ENCODE measurements at places on chromosomes 1 and 21.

DNA sequence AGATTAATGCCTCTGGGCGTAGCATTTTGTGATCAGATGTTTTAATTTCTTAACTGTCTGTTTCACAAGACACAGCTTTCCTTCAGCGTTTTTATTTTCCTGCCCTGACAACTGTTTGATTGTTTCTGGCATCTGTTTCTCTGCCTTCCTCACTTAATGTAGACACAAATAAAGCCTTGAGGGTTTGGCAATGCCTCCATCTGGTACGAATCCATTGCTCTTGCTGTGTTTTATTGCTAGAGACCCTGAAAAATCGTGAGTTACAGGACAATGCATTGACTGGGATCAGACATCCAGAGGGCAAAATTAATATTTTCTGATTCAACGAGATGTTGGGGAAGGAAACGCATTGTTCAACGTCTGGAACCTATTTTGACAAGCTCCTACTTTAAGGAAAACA lies 363.5 kb downstream of the MRPL39 start:
- no peak for DNase-seq

DNA sequence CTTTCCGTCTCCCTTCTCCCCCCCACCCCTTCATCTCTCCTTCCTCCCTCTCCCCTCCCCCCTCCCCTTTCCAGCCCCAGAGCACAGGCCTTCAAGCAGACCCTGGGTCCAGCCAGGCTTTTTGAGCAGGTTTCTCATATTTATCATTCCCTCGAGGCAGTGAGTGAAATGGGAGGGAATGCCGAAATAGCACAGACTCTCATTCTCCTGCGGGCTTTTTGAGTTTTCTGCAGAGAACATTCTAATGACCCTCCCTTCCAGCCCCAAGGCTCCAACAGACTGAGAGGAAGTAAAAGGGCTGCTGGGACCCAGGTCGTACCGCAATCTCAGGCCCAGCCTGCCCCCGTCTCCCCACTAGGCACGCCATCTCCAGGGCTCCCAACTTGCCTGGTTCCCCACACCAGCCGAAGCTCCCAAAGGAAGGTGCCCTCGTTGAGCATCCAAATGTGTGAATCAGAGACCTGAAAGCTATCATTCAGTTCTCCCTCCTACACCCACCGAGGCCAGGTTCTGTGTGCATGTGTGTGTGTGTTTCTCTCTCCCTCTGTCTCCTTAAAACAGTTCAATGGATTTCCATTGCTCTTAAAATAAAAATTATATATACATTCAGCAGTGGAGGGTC lies 22.3 kb downstream of the ACTA1 start:
- DNase-seq = no peak

DNA sequence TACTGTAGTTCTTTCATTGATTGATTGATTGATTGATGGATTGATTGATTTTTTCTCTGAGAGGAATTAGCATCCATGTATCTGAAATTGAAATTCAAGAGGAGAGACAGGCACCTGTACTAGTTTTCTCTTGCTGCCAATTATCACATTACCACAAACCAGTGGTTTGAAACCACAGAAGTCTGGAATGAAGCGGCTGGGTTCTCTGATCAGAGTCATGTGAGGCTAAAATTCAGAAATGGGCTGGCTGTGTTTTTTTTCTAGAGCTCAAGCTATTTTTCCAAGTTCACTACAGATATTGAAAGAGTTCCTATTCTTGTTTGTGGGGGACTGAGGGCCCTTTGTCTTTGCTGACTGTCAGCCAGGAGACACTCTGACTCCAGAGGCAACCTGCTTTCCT lies 10.0 kb downstream of the NBPF3 start:
- no peak for DNase-seq

GRCh38 chr21:45459171-45460010 lies 54.4 kb downstream of the COL18A1 start:
- DNase-seq = no peak

DNA sequence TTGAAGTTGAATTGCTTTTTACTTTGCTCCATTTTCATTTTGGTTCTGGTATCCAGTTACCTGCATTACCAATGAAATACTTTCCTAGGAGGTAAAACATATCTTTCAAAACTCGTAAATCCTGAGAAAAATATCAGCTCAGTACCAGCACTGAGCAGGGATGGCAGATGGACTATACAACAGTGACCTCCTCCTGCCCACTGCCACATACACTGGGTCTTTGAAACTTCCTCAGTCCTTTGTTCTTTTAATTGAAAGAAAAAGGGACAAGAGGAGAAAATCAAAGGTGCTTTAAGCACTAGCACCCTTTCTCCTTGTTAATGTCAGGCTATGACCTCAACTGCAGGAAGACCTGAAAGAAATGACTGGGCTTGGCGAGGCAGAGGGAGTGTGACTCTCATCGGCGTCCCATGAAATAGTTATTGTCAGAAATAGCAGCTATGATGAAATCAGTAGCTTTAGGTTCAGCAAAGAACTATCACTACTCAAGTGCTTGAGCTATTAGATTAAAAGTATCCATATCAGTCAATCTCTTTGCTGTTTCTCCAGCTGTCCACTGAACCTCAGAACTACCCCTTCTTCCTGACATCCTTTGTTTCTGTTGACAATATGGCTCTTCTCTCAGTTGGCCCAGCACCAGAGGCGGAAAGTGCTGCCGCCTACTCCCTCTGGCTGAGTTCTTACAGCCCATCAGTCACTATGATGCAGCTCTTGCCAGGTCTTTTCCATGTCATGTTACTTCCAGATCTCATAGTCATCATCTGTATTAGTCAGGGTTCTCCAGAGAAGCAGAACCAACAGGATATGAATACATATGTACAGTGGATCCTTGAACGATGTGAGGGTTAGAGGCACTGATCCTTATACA lies 207.0 kb upstream of the MAP1LC3C start:
- no peak for DNase-seq

DNA sequence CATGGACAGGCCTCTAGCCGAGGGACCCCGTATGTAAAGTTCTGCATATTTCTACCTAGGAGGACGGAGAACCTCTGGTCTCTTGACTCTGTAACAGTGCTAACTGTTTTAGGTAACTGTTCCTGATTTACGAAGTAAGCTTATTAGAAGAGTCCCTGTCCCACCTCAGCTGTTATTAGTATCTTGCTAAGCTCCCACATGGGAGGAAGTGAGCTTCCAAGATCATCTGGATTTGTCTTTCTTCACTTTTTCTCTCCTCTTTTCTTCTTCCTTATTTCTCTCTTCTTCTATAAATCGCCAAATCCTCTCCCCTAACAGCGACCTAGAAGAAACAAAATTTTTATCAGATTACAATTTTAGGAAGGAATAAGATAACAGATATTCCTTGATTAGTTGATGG lies 4.4 kb downstream of the CD53 start:
- no peak for DNase-seq

- DNase-seq = no peak
Measured at GRCh38 chr1:47780469-47780995, 216.7 kb downstream of the TRABD2B start.

DNA sequence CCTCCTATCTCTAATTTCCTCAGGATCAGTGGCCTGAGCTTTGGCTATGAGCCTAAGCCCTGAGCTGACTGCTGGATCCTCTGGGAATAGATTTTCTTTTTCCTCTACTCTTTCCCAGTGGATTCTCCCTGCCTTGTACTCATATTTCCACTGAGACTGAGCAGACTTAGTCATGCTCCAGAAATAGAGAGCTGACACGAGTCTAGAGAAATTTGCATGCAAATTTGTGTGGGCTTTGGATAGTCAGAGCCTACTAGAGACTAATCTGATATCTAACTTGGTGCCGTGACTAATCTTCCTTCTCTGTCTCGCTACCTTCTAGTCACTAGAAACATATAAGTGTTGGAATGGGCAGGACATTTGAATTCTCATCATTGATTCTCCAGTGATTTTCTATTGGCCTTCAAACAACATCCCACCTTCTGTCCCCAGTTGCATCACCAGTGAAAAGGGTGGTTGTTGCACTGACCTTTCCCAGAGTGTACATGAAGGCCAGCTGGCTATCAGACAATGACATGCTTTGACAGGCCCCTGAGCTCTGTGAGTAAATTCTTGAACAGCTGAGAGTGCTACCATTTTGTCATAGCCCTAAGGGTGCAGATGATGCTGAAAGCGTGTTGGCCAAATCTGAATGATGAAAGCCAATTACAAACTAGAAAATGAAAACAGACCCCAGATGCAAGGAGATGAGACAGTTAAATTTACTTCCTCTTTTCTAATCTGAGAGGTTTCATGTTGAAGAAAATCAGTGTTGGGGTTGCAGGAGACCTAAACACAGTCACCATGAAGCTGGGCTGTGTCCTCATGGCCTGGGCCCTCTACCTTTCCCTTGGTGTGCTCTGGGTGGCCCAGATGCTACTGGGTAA lies at the start of gene FCRLA:
Gene FCRLA, plus strand, starts transcription at position 748 of the 866 bp plus-strand sequence. Its CDS starts 36 bp downstream, at position 784.
- no peak for DNase-seq

- no peak for DNase-seq
Measured at GRCh38 chr1:23562137-23562876, 3.0 kb upstream of the ID3 start.

DNA sequence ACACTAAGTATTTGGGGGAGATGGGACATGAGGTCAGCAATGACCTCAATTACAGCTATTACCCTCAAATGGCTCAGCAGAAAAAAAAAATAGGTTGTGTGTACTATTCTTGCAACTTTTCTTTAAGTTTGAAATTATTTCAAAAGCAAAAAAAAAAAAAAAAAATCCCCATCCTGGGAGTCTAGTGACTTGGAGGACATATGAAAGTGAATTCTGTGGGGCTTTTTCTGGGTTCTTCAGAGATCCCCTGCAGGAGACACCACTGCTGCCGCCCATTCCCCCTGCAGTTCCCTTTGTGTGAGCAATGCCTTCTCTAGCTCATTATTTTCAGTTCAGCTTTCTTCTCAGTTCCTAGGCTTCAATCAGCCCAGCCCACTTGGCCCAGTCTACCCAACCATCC lies 16.7 kb downstream of the HSD11B1 start:
- no peak for DNase-seq

- DNase-seq = no peak
Measured at GRCh38 chr1:233479110-233479890, 134.6 kb upstream of the KCNK1 start.
